Right hindlimb (tissue), 1 donor: ENCODE measurements at places on chromosomes 3 and 15.

GRCh38 chr15:32880642-32881041 lies 162.8 kb downstream of the GREM1 start:
- no peak for DNase-seq

- DNase-seq, result no peak
Observed at GRCh38 chr15:99090011-99090699, 14.7 kb upstream of the SYNM start.

- no peak for DNase-seq
Observed at GRCh38 chr3:142912402-142913172, 23.7 kb upstream of the PCOLCE2 start.

DNA sequence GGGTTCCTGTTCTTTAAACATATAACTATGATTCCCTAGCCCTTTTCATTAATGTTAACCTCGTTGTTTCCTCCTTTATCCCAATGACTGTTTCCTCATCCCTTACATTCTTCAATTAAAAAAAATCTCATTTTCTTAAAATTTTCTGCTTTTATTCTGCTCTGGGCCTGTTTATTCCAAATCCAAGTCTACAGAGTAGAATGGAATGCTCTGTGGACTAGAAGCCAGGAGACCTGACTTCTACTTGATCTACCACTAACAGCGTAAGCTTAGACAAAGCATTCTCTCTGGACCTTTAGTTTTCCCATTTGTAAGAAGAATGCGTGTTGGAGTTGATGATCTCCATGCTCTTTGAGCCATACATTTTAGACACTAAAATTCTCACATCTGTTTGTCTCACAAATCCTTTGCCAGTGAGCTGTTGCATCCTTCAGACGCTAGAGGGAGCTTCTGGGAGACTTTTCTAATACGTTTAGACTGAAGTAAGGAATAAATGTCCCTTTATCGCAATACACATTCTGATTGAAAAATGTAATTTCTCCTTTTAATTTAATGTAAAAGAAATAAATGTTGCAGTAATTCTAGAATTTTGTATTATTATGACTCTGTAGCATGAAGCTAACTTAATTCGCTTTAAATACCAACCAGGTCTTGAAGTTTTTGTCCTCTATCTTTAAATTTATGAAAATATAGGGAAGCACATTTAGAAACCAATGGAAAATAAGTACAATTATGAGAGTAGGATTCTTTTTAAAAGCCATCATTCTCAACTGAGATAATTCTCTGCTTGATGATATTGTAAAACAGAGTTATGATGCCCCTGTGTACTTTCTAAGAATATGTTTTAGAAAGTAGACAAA lies 21.7 kb upstream of the GMNC start:
- peak; percentile 43 for DNase-seq
